ENCODE measurements at places on chromosomes 7 and 10. TPM values are rescaled to one million over a fixed set of nuclear protein-coding genes. Genes with fewer than 3 reads are reported as not detected.

The ST8SIA6 gene
- 0.84 TPM for polyA plus RNA-seq

The OPN4 gene
- not detected for polyA plus RNA-seq

The CC2D2B gene
- 16.5 TPM for polyA plus RNA-seq

- H3K4me1 ChIP-seq = peaks cover 4% of the 10 kb centered on the region
- H3K4me3 ChIP-seq = no peak overlapping the region
- no peak overlapping the region for H3K27ac ChIP-seq
- no peaks in the 10 kb centered on the region for H3K36me3 ChIP-seq
Measured at GRCh38 chr7:133623721-133624120, 370.8 kb downstream of the EXOC4 start.

DNA sequence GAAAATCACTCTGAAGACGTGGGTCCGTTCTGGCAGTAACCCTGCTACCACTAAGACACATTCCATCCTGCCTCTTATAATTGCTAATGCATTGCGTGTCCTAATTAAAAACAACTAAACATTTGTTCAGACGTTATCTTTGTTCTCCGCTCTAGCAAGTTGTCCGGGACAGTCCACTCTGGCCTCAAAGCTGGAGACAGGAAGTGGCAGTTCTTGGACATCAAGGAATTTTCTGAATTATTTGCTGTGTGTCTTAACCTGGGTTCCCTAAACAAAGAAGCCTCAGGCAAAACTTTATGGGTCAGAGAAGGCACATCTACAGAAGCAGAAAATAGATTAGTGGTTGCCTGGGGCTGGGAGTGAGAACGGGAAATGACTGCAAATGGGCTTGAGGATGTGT lies 199.1 kb downstream of the CALN1 start:
- no peak for DNase-seq
- H3K27me3 ChIP-seq = no peaks in the 10 kb centered on the region
- H3K4me1 ChIP-seq = no peaks in the 10 kb centered on the region
- H3K36me3 ChIP-seq = no peaks in the 10 kb centered on the region

DNA sequence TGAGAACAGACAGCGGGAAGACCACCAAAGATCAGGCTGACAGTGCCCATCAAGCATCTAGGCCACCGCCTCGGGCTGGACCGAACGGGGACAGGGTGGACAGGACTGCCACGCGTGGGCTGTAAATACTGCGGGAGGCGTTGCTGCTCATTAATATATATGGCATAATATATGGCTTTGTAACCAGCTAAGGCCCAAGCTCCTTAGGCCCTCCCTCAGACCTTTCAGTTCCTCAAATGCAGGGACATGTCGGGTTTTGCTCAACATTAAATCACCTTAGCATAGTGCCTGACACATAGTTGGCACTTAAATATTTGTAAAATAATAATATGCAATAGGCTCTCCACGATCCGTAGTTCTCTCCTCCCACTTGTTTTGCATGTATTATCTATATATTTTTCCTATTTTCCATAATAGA lies 402 bp upstream of the TMEM168 start:
- H3K27ac ChIP-seq = peak overlapping the region; percentile 94
- H3K4me1 ChIP-seq = peaks cover 13% of the 10 kb centered on the region
- H3K27me3 ChIP-seq = no peaks in the 10 kb centered on the region
- no peaks in the 10 kb centered on the region for H3K36me3 ChIP-seq

- H3K27ac ChIP-seq = no peak overlapping the region
- H3K36me3 ChIP-seq = no peaks in the 10 kb centered on the region
- H3K4me1 ChIP-seq = no peaks in the 10 kb centered on the region
Measured at GRCh38 chr7:16918288-16918895, 36.6 kb upstream of the AGR3 start.

DNA sequence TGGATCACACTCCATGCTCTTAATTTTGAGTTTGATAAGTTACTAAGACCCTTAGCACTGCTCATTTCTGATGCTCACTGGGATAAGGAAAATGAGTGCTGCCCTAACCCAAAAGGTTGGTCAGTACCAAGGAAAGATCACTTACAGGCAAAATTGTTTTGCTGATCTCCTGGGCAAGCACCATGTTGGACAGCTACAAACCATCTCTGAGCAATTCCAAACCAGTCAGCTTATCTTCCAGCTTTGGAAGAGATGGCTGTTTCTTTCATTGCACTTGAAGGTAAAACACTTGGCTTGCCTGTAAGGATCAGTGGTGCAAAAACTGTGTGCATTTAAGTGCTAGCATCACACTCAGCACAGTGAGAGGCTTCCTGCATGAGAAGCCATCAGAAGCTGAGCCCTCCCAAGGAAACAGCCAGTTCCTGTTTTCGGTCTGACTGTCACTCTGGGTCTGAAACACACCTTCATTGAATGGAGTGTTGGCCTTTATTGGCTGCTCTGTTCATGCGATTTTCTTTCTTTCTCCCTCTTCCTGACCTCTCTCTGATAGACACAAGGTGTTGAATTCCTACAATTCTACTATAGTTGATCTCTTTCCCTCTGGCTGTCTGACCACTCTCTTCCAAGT lies 126.4 kb upstream of the GHITM start:
- H3K4me3 ChIP-seq = no peak overlapping the region
- H3K36me3 ChIP-seq = no peaks in the 10 kb centered on the region
- no peaks in the 10 kb centered on the region for H3K27me3 ChIP-seq

DNA sequence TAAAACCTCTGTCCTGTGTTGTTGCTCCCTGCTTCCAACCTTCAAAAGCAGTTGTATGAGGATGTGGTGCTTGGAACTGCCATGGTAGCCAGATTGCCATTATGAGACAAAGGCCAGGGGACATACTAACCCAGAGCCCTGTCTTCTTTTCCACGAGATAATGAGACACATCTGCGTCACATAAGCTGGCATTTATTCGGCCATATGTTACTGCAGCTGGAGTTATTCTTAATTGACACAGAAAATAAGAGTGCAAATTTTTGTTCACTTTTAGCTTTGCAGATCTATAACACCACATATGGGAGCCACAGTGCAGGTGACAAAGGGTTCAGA lies 15.5 kb upstream of the PDLIM1 start:
- no peaks in the 10 kb centered on the region for H3K27me3 ChIP-seq
- no peak overlapping the region for H3K27ac ChIP-seq
- no peak for DNase-seq
- no peaks in the 10 kb centered on the region for H3K4me1 ChIP-seq

Measured in testis (tissue), 5 donors.